Skin of body (tissue), 3 donors: ENCODE measurements at places on chromosomes 5 and 9.

GRCh38 chr9:72898784-72899733 lies 53.8 kb downstream of the ALDH1A1 start:
- DNase-seq: no peak

DNA sequence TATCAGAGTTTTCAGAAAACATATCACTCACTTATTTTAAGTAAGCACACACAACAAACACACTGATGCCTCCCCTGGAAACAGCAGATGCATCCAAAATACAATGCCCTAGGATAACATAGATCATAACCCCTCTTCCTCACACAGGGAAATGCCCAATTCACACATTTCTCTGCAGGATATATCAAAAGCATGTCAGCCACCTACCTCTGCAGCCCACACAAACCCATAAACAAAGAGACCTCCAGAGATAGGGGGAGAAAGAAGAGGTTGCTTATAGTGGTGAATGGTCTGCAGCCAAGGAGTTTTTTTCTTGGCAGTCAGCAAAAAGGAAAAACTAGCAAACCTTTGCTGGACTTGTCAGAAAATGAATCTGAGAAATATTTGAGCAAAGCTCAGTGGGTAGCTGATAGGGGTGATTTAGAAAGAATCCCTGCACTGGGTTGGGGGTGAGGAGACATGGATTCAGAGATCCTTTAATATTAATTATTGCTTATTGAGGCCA lies 36.1 kb downstream of the ABLIM3 start:
- no peak for DNase-seq

DNA sequence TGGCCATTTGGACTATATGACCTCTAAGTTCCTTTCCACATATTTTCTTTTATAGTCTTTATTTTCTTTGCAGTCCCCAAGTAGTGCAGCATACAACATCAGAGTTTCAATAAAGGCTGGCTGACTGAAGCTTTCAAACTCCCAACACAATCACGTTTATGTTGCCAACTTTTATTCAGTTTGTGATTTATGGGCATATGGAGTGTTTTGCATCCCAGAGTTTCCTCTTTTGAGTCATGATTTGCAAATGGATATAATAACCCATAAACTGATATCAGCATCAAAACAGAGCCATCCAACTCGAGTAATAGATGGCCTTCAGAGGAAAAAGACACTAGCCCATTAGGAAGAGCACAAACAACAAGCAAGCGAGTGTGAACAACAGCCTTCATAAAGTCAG lies 414.0 kb downstream of the ELAVL2 start:
- peak; percentile 45 for DNase-seq

- DNase-seq: no peak
Observed at GRCh38 chr9:78150312-78150982, 85.4 kb upstream of the CEP78 start.

DNA sequence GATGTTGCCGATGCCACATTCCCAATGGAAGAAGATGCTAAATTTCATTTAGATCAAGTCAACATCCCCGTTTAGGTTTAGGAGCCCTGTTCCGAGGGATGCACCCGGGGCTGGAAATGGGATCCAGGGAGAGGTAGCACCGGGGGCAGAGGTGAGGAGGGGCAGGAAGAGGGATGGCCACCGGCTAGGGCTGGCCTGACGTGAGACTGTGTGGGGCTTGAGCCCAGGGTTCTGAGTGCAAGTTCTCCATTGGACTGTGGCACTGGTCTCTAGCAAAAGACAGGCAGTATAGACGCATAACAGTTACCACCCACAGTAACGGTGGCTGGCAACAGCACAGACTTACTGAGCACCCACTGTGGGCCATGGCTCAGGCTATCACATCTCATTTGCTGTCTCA lies 209.0 kb upstream of the MVB12B start:
- DNase-seq: no peak

DNA sequence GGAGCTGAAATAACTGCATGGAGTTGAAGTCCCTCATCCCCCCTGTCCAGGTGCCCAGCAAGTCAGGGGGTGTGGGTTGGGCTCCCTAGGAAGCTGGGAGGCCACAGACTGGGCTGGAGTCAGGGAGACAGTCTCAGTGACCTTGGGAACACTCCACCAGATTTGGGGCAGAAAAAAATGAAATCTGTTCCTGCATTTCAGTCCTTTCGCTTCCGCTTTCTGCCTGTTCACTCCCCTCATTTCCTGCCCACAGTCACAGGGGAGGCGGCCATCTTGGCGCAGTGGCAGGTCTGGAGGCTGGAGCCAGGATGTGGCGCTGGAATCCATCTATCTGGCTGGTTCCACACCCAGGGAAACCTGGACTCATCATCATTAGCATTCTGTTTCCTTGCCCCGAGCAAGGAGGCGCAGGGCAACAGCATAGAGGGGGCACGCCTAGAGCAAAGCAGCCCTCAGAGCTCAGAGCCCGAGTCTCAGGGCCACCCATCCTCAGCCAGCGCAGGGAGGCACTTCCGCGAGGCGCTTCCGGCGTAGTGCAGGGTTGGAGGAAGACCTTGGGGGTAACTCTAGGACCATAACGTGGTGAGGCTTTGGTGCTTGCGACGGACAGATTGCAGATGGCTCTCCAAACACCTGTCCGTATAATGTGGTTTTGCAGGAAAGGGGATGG lies 86.2 kb upstream of the HSPA9 start:
- DNase-seq: no peak

GRCh38 chr9:87334366-87334765 lies 163.3 kb upstream of the DAPK1 start:
- DNase-seq: no peak

GRCh38 chr5:138371454-138371853 lies 19.0 kb downstream of the KDM3B start:
- DNase-seq: no peak

DNA sequence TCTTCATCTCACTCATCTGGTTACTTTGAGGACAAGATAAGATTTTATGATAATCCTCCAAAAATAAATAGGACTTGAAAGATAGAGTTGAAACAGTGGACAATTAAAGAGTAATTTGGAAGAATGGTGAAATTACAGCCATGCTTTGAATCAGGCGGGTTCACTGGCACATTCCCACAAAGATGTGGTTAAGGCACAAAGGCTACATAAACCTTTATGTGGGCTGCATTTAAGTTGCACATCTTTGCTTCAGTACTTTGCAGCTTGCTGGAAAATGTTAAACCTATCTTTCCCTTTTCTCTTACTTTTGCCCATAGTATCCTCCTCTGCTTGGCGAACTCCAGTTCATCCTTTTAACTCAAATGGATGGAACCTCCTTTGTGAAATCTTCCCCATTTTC lies 92.2 kb upstream of the TNFAIP8 start:
- DNase-seq: no peak

DNA sequence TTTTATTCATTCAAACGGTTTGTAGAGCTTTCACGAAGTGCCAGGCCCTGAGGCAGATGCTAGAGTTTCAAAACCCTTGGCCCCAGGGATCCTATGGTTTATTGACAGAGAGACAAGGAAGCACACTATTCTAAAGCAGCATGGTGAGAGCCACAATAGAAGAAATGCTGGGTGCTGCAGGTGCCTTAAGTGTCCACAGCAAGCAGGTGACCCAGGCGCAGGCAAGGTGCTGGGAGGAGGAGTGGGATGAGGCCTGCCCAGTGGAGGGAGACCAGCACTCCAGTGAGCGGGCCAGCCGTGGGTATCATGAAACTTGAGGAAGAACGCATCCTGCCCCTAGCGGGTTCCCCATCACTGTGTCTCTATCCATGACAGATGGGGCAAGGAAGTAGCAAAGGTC lies 71.0 kb downstream of the OSMR start:
- no peak for DNase-seq

- no peak for DNase-seq
Observed at GRCh38 chr9:115034801-115035200, 83.2 kb downstream of the TNC start.

DNA sequence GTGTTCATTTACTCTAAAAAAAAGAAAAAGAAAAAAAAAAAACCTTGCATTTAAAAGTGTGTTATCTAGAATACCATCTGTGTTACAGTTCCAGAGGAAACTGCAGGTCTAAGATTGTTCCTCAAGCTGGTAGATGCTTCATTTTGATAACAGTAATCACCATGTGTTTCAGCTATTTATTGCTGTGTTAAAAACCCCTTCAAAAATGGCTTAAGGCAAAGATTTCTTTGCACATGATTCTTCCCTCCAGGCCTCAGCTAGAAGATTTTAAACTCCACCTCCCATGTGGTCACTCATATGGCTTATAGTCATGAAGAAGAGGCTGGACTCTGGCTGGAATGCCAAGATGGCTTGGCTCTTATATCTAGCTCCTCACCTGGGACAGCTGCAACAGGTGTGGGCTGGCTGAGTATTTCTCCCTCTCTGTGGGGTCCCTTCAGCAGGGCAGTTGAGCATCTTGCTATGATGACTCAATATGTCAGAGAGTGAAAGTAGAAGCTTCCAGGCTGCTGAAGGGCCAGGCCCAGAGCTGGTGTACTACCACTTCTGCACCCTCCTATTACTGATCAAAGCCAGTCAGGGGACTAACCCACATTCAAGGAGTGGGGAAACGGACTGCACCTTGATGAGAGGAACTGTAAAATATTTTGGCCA lies 920.4 kb upstream of the DMAC1 start:
- DNase-seq: no peak

GRCh38 chr9:98964911-98965336 lies 21.2 kb downstream of the COL15A1 start:
- no peak for DNase-seq

GRCh38 chr9:134835448-134835847 lies 45.2 kb upstream of the FCN2 start:
- no peak for DNase-seq

DNA sequence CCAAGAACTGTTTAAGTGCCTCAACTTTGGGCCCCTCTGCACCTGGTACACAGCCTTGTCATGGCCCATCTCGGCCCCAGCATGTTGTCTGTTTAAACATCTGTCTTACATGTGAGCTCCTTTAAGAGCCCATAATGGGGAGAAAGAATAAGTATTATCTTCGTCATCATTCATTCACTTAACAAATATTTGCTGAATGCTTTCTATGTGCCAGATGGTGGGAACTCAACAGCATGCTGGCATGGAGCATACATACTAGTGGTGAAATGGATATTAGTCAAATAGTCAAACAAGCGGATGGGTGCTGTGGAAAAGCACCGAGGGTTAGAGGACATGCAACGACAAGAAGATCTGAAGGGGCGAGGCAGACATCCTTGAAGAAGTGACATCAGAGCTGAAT lies 54.5 kb downstream of the GABBR2 start:
- peak; percentile 72 for DNase-seq

- DNase-seq: no peak
Observed at GRCh38 chr5:24642022-24642421, 2.8 kb downstream of the CDH10 start.

- DNase-seq: no peak
Observed at GRCh38 chr9:92266486-92266885, 27.0 kb downstream of the IARS1 start.

- no peak for DNase-seq
Observed at GRCh38 chr5:177997846-177998245, 1.8 kb upstream of the PROP1 start.

DNA sequence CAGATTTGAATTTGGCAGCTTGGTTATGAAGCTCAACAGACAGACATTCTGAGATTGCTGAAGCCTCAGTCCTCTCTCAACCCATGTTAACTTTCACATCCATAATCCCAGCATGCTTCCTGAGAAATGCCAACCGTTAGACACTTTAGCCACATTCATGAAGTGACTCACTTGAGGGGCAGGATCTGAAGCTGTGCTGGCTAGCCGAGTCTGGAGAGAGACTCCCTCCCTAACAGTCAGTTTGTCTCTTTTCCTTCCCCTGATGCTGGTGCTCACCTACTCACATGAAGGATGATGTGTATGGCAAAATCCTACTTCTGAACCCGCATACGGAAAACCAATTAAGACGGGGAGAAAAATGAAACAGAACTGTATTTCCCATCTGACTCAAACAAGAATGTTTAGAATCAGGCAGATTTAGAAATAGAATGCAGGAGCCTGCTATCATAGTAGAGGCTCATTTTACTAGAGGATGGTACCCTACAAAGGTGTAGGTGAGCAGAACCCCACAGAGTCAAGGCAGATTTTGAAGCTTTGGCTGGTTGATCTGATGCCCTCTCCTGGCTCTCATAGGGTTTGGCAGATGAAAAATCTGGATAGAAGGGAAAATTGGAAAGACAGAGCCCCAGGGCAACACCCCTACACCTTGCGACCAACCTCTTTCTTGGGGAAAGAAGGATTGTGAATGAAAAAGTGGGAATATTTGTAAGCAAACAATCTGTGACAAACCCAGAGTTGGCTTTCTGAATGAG lies 150.9 kb upstream of the LHFPL2 start:
- DNase-seq: no peak

GRCh38 chr9:79812099-79812498 lies 240.3 kb downstream of the TLE4 start:
- no peak for DNase-seq

DNA sequence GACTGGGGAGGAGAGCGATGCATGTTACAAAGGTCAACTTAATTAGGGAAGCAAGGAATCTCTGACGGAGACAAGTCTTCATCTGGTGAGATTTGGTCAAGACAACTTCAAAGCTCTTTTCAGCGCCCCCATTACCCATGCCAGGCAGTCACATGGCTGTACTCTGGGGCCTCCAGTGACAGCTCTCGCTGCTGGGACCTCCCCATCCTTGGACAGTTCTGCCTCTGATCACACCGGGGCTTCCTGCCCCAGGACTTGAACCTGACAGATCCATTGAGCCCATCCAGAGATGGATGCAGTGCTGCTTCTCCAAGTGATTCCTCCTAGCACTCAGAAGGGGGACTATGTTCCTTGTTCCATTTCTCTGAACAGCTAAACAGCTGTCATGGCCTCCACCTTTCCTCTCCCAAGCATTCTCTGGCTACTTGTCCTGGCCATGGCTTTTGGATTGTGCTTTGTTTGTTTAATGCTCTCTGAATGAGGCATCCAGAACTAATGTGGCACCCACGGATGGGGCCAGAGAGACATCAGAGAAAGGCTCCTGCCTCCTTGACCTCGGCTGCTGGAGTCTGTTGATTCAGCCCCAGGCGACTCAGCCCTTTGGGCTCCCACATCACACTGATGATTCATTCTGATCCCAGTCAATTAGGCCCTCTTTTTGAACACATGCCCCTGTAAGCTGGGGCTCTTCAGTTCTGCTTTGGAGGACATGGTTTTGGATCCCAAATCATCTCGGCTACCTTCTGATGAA lies 122.1 kb upstream of the ADAMTS16 start:
- no peak for DNase-seq

DNA sequence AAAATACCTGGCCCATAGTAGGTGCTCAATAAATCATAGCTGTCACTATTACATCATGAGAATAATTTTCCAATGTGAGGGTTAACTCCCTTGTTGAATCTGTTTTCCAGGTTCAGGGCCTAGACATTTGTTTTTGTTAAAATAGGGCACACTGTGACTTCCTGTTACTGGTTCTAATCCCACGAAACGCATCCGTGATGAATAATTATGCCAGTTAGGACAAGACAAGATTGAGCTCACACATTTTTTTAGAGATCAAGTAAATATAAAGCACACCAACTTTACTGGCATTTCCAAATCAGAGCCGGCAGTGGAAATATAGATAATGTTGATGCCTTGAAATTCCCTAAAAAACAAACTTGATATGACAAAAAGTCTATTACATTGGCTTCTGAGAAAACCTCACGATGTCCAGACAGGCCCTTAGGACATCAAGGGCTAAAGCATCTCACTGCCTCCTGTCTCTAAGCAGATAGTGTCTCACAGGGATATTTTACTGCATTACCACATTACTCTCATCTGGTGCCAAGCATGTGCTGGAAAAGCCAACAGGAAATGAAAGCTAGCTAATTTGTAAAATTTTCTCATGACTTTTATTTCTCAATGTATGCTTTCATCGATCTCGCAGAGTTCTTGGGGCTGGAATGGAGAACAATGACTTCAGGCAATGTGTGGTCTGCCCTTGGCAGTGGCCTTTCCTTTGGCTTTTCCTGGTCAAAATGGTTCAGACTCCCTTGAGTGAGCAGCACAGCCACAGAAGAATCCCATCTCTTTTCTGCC lies 414.3 kb upstream of the PAPPA start:
- no peak for DNase-seq
